ENCODE measurements at places on chromosomes 4 and X.

- no peak for DNase-seq
Observed at GRCh38 chrX:55142206-55142918, 53.5 kb downstream of the PAGE2 start.

DNA sequence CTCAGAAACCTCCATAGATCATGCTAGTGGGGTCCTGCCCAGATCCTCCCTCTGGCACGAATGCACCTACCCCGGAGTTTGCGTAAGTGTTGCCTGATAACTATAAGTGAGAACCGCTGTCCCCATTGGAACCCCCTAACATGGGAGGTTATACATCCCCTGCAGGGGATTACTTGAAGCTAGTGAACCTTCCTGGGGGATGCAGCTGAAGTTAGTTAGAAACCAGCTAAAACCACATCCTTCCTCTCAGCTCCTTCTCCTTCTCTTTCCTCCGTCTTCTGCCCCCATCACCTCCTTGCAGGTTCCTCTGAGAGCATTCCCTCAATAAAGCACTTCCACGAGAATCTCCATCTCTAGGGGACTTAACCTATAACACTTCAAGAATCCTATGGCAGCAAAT lies 95.0 kb downstream of the ZNF827 start:
- DNase-seq: no peak

DNA sequence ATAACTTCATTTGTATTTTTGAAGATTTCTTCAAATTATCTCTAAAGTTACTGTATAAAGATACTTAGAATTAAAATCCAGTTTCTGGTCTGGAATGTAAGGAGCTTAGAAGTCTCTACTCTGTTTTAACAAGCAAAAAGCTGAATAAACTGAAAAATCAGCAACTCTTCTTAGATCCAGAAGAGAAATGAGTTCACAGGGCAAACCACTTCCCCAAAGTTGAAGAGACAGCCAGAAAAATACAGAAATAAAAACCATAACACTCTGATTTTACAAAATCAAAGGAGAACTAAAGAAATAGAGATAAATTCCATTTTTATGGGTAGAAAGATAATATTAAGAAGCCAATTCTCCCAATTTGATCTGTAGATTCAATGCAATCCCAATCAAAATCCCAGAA lies 1166.8 kb downstream of the ADGRL3 start:
- no peak for DNase-seq

GRCh38 chr4:125975861-125976397 lies 661.2 kb downstream of the FAT4 start:
- DNase-seq: no peak

- DNase-seq: no peak
Observed at GRCh38 chr4:102345795-102346100, 466 bp upstream of the SLC39A8 start.

DNA sequence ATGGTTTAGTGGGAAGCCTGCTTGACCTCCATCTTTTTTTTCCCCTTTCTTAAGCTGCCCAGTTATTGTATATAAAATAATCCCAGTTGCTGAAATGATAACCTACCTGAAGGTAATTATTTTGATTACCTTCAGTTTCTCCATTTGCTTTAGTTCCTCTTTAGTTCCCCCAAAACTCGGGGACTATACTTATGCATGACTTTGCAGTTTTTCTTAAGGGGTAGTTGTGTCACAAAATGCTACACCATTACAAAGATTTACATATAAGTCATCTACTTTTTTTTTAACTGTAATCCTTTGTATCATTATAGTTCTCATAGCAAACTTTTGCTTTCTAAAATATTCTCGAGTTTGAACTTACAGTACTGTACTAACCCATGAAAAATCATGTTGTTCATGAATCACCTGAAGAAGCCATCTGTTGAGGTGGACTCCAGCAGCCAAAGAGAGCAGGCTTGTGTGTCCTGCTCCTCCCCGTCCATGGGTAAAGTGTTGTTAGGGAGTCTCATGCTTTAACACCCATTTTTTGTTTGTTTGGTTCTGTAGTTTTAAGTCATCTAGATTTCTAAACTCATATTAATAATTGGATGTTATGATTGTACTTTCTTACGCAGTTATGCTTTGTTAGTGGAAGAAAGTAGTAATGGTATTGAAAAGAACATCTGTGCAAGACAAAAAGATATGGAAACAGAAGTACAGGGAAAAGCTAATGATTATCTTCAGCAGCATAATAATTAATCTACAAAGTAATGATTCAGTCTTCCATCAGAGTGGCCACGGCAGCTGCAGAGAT lies 34.6 kb downstream of the HADH start:
- DNase-seq: no peak

DNA sequence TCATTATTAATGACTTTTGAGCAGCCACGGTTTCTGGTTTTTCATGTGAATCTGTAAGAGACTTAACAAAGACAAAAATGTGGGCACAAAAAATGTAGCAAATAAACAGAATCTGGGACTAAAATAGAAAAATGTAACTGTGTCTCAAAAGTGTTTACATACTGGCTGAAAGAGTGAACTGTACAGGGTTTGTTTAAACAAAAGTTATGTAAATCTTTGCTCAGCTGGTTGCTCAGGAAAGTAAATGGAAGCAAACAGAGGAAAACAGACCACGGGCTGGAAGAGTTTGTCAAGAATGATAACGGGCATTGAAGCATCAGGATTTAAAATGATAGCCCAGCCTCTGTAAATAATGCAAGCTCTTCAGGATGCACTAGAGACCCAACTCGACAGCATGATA lies 921.8 kb upstream of the FTHL17 start:
- no peak for DNase-seq

GRCh38 chrX:1420371-1420770 lies 28.5 kb upstream of the SLC25A6 start:
- DNase-seq: no peak

DNA sequence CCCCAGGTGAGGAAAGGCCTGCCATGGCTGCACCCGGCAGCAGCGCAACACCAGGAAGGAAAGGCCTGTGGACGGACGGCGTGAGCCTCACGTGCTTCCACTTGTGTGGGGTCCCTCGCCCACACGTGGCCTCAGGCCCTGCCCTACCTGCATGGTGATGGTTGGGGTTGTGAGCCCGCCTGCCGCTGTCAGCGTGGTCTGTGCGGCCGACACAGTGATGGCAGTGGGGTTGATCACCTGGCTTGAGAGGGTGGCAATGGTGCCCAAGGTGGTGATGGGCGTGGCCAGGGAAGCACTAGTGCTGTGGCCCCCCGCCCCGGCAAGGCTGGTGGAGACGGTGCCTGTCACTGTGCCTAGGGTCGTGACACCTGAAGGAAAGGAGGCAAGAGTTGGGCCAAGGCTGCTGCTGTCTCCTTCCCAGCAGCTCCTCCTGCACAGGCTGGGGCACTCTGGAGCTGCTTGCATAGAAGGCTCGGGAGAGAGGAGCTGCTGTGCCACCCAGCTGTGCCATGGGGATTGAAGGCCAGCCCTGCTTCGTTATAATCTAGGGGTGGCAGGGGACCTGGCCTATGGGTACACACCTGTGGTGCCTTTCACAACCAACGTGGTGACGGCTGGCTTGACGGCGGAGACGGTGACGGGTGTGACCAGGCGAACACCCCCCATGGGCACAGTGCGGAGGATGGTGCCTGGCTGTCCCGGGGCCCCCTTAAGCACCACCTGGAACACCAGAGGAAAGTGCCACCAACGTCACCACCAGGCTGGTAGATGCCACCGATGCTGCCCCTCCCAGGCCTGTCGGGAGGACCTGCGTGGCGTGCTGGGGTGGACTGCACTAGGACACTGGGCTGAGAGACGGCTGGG lies 11.8 kb upstream of the RENBP start:
- DNase-seq: no peak

DNA sequence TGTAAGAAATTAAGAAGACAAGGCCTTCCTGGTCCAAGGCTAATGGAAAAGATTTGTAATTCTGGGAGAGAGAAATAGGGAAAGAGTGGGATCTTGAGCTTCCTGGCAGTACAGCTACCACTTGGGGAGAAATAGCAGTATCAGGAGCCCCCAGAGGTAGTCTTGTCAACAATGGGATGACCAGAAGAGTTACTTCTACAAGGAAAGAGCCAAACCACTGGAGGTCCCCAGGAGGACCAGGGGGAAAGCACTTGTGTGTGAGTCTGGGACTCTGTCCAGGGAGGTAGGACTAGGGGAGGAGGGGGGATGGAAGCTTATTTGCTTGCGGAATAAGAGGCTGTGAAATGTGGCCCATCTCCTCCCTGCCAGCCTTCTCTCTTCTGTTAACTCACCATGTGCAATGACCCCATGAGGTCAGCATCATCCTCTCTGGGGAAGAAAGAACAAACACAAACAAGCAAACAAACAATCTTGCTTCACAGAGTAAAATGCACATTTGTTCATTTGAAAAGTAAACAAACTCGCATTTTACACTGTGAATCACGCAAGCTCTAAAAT lies 160.1 kb downstream of the STK32B start:
- DNase-seq: no peak

- no peak for DNase-seq
Observed at GRCh38 chr4:124178449-124179021, 534.0 kb downstream of the ANKRD50 start.

DNA sequence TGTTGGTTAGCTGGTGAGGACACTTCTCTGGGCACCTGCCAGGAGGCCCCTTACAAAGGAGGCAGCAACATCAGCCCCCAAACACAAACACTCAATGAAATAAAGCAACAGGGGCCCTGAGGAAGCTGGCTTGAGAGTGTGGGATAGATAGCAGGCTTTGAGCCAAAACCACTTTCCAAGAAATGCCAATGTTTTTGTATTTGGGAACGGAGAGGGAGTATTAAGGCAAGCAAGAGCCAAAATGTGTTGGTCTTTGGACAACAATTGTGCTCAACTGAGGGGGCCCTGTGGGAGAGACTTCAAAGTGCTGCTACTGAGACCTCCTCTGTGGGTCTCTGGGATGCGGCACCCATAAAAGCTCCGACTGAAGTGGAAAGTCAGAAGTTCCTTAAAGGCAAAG lies 41.0 kb downstream of the RAI2 start:
- no peak for DNase-seq

DNA sequence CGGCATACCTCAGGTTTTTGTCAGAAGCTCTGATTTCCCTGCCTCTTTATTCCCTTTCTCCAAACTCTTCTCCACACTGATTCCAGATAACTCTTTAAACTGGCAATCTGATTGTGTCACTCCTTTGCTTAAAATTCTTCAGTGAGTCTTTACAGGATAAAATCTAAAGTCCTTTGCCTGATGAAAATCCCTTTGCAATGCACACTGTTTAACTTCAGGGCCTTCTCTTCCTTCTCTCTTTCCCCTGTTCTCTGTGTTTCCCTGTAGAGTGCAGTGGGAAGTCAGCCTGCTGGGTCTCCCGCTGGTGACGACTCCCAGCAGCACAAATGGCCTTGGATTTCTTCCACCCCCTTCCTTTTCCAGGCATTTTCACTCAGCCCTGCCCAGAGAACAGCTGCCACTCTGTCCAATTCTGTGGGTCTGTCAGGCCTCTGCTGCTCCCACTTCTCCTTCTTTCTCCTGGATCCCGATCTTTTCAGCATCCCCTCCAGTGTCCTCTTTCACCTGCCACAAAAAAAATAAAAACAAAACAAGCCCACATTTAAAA lies 189.9 kb upstream of the NWD2 start:
- no peak for DNase-seq

DNA sequence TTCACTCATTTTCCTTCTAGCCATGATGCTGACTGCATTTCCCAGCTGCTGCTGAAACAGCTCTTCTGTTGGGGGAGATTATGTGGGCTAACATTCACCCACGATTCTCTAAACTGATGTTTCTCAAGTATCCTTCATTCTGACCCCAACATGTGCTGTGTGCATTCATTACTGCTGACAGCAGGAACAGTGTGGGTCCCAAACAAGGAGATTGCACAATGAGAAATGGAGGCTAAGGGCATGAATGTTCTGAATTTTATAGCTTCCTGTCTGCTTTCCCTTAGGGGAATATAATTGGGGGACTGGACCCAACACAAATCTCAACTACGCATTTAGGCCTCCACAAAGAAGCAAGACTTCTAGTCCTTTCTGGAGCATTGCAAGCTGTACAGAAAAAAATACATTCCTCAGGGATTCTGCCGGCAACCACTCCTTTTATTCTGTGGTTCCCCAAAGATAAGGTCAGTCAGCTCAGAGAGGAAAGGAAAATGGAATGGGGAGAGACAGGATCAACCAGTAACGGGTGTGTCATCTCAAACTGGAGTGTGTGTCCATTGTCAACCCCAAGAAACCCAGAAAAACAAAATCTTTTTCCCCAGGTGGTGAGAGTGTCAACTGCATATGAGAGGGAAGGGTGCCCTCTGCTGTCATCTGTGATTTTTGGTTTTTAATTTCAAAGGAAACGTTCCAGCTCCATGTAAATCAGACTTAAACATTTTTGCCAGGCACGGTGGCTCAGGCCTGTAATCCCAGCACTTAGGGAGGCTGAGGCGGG lies 81.5 kb upstream of the EGFL6 start:
- peak; percentile 36 for DNase-seq

- DNase-seq: no peak
Observed at GRCh38 chr4:1361431-1361830, 14.4 kb downstream of the UVSSA start.

GRCh38 chrX:41142130-41142910 lies 57.1 kb downstream of the USP9X start:
- DNase-seq: no peak

Measured in activated CD4-positive, alpha-beta T cell treated with anti-CD3 and anti-CD28 coated beads for 4 hours (primary cell).